ENCODE measurements at places on chromosomes 5 and 9.

DNA sequence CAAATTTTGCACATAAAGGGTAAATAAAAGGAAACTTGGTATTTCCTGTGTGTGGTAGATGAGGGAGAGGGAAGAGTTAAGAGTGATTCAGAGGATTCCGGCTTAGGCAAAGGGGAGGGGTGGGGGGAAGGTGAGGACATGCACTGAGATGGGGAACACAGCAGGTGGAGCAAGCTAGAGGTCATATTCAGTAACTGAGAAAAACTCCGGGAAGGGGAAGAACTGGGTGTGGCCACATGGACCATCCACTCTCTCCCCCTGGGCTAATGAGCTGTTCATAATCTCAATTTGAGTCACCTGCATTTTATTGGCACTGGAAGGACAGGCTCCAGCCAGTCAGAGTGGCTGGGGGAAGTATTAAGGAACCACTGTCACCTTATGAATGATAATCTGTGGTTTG is 45.1 kb upstream of the UGCG start:
- DNase-seq: no peak

GRCh38 chr5:170225326-170226128 is 7.3 kb upstream of the C5orf58 start:
- peak; percentile 79 for DNase-seq

DNA sequence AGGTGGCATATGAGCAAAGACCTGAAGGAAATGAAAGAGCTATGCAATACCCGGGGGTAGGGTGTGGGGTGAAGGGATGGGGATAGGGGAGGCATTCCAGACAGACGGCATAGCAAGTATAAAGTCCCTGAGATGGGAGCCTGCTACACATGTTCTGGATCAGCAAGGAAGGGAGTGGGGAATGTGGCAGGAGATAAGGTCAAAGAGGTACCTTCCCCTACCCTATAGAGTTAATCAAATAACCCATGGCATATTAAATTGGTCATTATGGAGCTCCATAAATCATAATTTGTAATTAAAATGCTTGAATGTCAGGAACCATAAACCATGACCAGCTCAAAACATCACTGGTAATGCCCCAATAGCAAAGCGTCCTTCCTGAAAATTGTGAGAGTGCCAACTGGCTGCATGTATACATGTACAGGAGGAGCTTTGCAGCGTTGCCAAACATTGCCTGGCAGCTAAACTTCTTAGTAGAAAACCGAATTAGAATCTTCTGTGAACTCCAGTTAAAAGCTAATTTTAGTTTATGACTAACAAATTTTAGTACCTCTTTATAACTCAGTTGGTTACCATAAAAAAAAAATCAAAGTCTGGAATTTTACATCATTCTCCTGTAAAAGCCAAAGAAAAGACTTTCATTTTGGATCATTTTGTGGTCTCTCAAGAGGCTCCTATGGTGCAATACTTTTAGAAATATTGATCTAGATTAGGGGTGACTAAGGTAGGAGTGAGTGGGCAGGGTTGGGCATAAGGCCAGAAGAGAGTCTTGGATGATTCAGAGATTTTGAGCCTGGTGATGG is 4.7 kb downstream of the DNAI1 start:
- DNase-seq: no peak

DNA sequence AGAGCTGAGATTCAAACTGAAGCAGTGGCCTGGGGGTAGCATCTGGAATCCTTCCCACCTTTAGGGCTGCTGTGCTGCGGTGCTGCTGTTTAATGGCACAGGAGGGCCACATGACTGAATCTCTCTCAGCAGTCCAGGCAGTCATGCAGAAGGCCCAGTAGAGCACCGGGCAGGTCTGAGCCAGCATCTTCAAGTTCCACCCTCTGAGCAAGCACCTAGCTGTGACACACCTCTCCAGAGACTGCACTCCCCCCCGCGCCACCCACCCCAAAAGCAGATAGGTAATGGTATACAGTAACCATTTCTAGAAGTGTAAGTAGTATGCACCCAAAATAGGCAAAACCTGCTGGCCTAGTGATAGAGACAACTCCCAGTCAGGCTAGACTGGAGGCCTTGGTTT is 8.2 kb downstream of the IL4 start:
- no peak for DNase-seq

- no peak for DNase-seq
Observed at GRCh38 chr9:21766096-21766495, 36.3 kb upstream of the MTAP start.

DNA sequence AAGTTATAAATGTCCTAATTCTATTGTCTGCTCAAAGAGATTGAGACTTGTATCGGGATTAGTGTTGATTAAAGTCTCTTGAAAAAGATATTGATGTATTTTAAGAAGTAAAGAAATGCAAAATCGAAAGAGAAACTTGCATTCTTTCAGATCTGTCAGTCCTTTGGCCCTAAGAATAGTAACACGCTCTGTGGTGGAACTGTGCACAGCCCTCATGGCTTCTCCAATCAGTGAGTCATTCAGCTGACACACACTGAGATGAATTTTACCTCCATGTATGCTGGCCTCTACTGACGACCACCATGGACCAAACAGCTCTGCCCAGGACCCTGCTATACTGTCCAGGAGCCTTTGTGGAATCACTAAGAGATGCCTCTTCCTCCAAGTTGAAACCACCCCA is 232.4 kb downstream of the ESM1 start:
- no peak for DNase-seq

DNA sequence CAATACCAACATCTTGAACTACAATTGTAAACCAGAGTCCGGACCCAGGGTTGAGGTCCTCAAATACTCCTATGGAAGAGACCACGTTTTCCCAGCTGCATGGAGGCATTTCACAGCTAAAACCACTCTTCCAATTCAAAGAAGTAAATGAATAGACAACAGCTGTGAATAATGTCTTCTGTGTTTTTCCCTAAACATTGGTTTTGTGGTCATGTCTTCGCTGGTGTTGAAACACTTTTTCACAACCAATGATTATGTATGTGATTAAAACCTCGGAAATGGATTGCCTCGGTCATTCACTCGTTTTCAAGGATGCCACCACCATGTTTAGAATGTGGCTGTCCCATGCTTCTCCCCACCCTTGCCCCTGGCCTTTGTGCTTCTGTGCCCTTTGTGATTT is 9.4 kb upstream of the TENT4A start:
- no peak for DNase-seq

DNA sequence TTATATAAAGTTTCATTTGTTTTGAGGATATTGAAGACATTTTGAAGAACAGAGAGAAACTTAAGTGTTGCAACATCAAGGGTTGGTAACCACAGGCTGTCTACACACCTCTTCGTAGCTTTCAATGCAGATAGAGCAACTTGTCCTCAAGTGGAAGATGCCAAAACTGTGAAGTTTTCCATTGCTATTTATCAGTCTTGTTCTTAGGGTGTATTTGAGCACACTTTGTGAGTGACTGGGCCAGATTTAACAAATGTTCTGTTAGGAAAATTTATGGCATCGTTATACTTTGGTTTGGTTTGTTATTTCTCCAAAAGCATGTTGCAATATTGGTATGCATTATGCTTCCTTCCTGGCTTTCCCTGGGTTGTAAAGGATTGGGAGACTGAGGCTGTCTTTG is 31.6 kb downstream of the NNT start:
- DNase-seq: no peak

GRCh38 chr5:112116371-112116770 is 302.7 kb downstream of the EPB41L4A start:
- no peak for DNase-seq

GRCh38 chr9:126606483-126606870 is 7.3 kb upstream of the LMX1B start:
- no peak for DNase-seq

- no peak for DNase-seq
Observed at GRCh38 chr9:83070261-83070660, 7.3 kb upstream of the RASEF start.

- no peak for DNase-seq
Observed at GRCh38 chr9:99162759-99163364, 57.9 kb downstream of the TGFBR1 start.

DNA sequence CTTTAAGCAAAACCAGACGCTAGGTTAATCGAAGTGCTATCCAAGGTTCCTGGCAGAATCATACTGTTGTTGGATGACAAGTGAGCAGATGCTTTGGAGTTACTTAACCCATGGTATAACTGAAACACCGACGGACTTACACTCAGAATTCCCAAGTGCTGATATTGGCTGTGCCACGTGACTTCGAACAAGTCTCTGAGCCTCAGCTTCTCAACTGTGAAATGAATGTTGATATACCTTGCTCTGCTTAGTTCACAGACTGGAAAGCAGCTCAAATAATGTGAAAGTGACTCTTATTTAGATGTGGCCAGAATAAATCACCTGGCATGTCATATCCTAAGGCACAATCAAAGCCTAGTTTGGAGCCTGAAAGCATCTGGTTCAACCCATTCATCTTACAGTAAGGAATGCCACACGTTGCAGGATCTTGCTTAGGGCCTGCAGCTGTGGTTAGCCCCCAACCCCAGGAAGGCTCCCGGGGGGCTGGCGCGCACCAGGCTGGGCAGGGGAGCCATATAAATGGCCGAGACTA is 759 bp downstream of the GEMIN5 start:
- DNase-seq: no peak

- no peak for DNase-seq
Observed at GRCh38 chr5:113293975-113294310, 140.8 kb downstream of the TSSK1B start.

DNA sequence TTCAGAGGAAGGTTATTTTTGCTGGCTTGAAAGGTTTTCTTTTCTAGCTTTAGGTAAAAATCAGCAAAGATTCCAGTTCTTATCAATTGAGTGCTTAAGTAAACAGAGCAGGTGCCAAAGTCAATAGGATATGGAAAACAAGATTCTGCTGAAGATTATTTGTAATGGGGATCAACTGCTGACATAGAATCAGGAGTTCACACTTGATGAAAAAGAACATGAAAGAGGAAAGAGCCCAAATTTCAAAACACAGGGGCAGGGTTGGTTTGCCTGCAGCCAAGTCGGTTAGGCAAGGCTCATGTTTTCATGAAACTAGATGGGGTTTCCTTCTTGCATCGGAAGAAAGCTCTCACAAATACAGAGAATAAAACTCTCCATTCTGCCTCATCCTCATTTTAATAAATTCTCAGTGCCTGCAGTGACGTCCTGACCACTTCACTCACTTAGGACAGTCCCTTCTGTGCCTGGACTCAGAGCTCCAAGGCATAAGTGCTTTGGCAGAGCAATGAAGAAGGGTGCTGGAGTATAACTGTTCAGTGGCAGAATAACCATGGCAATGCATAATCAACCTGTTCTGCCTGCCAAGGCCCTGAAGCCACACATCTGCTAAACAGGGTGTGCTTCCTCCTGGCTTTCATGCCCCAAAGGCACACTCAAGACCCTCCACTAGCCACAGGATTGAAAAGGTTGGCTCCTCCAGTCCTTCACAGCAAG is 179.6 kb downstream of the GNAQ start:
- DNase-seq: no peak

- no peak for DNase-seq
Observed at GRCh38 chr5:135598691-135599395, 20.1 kb upstream of the CXCL14 start.

- DNase-seq: no peak
Observed at GRCh38 chr5:143582869-143583268, 179.4 kb upstream of the NR3C1 start.

- DNase-seq: peak; percentile 25
Observed at GRCh38 chr5:145855763-145856267, 17.0 kb downstream of the GRXCR2 start.

- DNase-seq: no peak
Observed at GRCh38 chr5:51387884-51388275, 4.6 kb downstream of the ISL1 start.

- peak; percentile 78 for DNase-seq
Observed at GRCh38 chr5:77645158-77645994, 6.9 kb upstream of the OTP start.

GRCh38 chr5:16406630-16407029 is 59.0 kb downstream of the ZNF622 start:
- DNase-seq: no peak

GRCh38 chr9:96604004-96604319 is 15.7 kb downstream of the CDC14B start:
- DNase-seq: no peak

- DNase-seq: peak; percentile 32
Observed at GRCh38 chr9:133184971-133185370, 21.3 kb upstream of the GBGT1 start.

DNA sequence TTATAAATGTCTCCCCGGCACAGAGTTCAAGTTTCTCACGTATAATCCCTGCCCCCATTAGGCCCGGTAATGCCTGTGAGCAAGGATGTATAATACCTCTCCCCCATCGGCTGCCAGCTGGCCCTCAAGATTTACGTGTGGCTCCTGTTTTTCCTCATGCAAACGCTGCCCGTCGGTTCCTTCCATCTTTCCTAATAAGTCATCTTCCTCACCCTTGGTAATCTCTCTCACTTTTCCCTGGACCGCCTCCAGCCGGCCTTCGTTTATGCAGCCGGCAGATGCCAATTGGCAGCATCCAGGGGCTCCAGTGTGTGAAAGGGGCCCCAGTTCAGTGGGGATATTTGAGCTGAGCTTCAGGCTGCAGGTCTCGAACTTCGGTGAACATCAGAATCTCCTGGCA is 86.5 kb upstream of the NEURL1B start:
- DNase-seq: no peak

Measured in nephron progenitor cell (in vitro differentiated cells).